ENCODE measurements at places on chromosomes 6 and 20. TPM values are rescaled to one million over a fixed set of nuclear protein-coding genes. Genes with fewer than 3 reads are reported as not detected.

Gene CYP24A1
- not detected for total RNA-seq

Gene PRRT1
- total RNA-seq = 0.70 TPM

Gene THBS2
- 2.6 TPM for total RNA-seq

Gene BEND6
- total RNA-seq = 0.53 TPM
